ENCODE measurements at places on chromosomes 3 and 15.
A peak's percentile ranks its signal among the peaks of the same experiment; 100 is the strongest.

- DNase-seq, result no peak
Measured at GRCh38 chr15:76932135-76932966, 802 bp downstream of the RCN2 start.

DNA sequence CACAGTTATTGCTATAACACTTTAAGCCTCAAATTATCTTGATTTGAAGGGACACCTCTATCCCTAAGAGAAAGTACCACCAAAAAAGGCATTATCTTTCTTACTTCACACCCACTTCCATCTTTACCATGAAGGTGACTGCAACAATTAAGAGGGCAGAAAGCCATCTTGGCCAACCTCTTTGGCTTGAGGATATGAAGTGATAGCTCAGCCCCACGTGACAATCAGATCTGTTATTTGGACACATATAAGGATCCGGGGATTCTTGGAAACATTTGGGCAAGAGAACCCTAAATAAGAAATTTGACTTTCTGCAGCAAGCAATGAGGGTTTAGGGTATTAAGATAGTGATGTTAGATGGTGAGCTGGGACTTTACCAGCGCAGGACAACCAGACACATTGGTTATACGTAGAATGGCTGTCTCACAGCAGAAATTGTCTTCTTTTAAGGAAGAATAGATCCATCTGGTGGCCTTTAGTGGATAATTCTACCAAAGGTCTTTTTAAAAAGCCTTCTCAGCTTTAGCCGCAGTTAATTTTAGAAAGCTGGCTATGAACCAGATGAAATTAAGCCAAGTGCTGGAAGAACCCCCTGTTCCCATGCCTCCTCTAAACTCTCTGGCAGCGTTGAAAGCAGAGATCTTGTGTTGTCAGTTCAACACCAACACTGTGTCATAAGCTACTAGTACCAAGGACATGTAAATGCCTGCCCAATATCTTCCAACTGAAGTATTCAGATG lies 12.3 kb downstream of the HCLS1 start:
- DNase-seq, result no peak

DNA sequence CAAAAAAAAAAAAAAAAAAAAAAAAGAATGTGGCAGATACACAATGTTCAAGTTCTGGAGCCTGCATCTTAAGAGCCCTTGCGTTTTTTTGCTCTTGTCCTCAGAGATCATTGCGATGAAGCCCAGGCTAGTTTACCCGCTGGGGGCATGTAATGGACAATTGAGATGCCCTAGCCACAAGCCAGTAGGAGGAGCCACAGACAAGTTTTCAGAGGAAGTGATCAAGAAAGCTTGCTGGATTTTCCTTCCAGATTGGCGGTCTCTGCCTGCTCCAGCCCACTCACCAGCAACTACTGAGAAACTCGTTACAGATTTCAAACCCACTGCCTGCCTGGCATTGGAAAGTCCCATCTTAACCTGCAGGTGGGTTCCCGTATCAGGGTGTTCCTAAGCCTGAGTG lies 192.1 kb upstream of the EOMES start:
- DNase-seq, result peak; percentile 5

- no peak for DNase-seq
Measured at GRCh38 chr3:9864200-9864927, 15.7 kb downstream of the CIDEC start.

GRCh38 chr3:172461530-172462138 lies 13.4 kb upstream of the GHSR start:
- DNase-seq, result no peak
